ENCODE measurements at places on chromosomes 4 and X. TPM values are rescaled to one million over a fixed set of nuclear protein-coding genes. Genes with fewer than 3 reads are reported as not detected.

DNA sequence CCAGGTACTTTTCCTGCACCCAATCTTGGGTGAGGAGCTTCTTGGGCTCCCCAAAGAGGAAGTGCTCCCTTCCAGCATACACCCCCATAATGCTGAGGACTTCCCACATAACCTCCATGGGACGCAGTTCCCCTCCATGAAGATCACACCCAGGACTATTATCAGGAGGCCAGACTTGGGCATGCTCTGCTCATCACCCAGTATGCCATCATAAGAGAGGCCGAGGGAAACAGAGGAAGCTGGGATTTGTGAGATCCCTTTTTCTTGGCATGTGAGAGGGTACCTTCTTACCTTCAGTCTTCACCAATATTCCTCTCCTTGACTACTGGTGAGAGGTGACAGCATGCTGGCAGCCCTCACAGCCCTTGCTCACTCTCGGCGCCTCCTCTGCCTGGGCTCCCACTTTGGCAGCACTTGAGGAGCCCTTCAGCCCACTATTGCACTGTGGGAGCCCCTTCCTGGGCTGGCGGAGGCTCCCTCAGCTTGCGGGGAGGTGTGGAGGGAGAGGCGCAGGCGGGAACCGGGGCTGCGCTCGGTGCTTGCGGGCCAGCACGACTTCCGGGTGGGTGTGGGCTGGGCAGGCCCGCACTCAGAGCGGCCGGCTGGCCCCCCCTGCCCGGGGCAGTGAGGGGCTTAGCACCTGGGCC is 15.7 kb upstream of the HSFX1 start:
- no peak for DNase-seq

DNA sequence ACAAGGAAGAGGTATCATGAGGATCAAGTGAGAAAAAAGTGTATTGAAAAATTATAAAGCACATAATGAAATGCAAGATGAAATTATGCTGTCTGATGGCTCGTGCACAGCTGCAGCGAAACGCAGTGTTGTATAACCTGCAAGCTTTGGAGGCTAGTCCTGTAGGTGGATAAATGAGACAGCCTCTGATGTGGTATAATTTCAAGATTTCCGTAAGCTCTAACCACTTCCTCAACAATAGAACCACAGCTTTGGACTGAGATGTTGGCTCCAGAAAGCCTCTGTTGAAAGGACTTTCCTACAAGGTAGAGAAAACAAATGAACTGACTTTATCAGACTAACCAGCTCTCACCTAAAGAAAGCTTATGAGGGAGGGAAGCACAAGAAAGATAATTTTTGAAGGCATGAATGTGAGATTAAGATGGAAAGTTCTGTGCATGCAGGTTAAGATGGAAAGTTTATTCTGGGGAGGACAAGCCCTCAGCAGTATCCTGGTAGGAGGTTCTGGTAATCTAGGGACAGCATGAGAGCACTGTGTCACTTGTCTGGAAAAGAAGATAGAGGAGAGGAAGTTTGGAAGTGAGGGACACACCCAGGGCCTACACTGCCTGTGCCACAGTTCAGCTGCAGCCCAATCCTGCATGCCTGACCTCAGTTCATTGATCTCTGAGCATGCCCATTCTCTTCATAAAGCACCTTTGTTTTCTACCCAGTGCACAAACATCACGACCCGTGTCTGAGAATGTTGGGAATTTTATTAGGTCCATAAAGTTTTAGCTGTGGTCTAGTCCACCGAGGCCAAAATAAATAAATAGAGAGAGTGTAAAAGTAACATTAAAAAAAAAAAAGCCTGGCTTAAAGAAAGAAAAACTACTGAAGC is 161.5 kb upstream of the SFRP2 start:
- DNase-seq = no peak

- DNase-seq = no peak
Observed at GRCh38 chr4:10066206-10066605, 44.9 kb upstream of the SLC2A9 start.

DNA sequence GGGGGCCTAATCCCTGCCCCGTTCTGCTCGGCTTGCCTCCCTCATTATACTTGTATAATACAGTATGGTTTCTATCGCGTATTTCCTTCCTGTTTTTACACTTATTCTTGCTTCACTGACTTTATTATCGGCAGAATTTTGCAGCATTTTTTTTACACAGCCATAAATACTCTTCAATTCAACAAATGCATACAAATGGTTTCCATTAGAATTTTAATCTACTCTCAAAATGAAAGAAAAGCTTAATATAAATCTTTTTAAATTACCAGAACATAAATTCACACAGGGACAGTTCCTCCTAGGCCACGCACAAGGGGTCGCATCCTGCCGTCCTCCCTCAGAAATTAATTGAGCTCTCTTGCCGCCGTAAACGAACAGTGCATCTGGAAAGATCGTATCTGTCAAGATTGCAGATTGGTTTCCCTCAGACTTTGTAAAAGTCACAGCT is 42.9 kb downstream of the DCTD start:
- DNase-seq = no peak

DNA sequence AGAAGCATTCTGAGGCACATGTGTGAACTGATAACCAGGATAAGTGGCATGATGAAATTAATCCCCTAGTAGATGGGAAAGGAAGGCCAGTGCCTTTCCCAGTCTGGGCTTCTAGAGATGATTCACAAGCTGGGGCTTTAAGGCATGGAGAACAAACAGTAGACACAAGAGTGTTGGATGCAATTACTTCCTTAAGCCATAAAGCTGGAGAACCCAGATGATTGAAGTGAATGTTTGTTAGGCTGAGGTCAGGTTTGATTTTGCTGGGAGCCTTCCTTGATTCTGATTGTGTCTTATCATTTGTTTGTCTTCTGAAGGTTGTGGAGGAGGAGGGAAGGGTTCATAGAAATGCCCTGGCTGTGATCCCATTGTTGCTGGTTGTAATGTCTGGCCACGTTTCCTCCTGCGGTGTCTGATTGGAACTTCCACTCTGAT is 125.2 kb downstream of the NHS start:
- peak; percentile 67 for DNase-seq

DNA sequence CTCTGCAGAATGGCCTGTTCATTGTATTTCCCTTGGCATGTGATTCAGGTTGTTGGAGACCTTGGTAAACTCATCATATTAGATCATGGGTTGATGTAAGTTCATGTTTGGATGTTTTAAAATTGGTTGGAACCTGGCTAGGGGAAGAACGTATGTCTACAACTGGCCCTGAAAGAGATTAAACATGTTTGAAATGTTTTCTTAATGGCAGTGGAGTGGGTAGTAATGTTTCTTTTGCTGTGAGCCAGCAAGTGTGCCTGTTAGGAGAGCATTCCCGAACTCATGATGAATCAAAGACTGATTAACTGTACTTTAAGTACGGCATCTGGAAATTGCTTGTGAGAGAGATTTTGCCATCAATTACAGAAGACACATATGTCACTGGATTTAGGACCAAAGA is 44.5 kb upstream of the SLC4A4 start:
- peak; percentile 22 for DNase-seq

The EMD gene
- 16.1 TPM for total RNA-seq

The IL2RG gene
- 0.26 TPM for total RNA-seq

The FAM3A gene
- 33.2 TPM for total RNA-seq
